Activated naive CD8-positive, alpha-beta T cell treated with anti-CD3 and anti-CD28 coated beads, Interleukin-2, amount 10 ng/mL, durations not matched to agents 7 days and 5 days (primary cell): ENCODE measurements at places on chromosomes 7 and 10.

GRCh38 chr10:118488710-118489497 is 106.5 kb downstream of the PRLHR start:
- no peak for DNase-seq

DNA sequence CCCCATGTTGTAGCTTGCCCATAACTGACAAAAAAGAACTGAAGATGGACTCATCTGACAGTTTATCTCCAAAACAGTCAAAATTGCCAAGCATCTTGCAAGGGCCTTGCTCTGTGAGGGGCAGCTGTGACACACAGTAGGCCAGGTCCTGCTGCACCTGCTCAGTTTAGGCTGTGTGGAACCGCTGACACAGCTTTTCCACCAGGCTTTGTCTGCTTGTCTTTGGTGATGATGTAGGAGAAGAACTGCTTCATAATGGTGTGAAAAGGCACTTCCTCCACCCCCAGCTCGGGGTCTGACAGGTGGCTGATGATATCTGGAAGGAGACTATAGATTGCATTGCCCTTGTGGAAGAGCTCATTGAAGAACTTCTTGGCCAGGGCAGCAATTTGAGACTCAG is 92.6 kb downstream of the NPSR1 start:
- no peak for DNase-seq

GRCh38 chr10:58265249-58265648 is 2.4 kb downstream of the IPMK start:
- no peak for DNase-seq

DNA sequence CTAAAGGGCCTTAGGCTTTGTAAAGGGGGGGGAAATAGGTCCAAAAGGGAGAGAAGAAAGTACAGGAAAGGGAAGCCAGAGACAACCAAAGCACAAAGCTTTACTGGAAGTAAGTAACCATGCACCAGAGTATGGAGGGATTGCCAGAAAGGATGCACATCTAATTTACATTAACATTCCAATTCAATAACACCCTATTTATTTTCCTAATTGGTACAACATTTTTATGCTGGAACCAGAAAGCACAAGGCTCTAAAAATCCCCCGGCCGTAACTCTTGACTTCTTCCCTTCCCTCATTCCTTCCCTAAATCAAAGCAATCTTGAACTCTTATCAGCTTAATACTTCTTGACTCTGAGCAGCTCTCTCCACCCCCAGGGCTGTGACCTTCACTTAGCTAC is 400.0 kb upstream of the CELF2 start:
- DNase-seq, result no peak

GRCh38 chr10:90579602-90580242 is 278.1 kb downstream of the HTR7 start:
- no peak for DNase-seq

DNA sequence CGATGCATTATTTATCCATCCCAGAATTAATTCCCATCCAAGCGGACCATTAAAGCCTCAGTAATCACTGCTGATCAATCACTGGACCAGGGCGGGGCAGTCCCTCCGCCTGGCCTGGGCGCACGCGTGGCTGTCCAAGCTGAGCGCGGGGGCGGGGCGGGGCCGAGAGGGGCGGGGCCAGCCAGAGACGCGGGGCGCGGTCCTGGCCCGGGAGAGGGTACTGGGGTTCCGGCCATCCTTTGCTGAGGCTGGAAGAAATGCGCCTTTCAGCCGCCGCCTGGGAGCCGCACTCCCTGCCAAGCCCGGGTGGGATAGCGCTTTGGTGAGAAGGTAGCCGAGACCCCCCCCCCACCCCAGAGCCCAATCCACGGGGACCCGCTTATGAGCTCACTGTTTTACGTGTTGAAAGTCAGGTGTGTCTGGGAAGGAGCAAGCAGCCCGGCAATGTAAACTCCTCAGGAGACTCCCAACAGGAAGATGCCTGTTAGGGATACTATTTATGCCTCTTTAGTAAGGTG is at the start of gene ARHGAP22:
ARHGAP22 (minus strand) TSS at position 83 of the 518 bp plus-strand sequence. CDS start 277 bp downstream, outside the sequence.
- DNase-seq, result no peak

GRCh38 chr7:90931986-90932916 is 332.0 kb upstream of the FZD1 start:
- no peak for DNase-seq

DNA sequence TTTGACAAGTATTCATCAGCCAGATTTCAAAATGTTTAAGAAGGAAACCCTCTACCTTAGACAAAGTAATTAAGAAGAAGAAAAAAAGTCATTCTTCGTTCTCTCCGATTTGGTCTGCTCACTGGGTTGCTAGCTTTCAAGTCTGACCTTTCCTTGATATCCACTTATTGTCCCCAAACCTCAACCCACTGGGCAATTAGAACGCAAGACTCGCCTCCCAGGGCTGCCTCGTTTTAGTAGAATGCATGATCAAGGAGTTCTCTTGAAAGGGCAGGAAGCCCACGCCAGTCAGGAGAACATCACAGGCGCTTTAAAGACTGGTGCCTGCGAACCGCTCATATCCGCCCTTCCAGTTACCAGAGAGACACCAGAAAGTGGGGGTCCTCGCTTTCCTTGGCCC is 637.7 kb downstream of the PARD3 start:
- DNase-seq, result no peak

DNA sequence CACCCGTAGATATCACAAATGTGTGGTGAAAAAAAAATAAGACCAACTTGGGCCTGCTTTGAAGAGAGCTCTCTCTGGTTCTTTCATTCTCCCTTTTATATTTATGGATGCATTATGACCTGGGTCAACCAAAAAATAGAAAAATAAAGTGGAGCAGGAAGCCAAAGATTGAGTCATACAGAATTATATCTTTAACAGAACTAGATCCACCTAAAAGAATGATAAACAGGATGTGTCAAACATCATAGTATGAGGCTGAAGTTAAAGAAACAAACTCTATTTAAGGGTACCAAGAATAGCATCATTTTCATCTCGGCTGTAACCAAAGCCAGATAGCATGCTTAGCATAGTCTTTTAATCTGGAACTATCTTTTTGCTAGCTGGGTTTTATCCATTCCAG is 28.8 kb upstream of the NMT2 start:
- no peak for DNase-seq

- peak; percentile 52 for DNase-seq
These were observed 85.3 kb upstream of the ANKRD1 start for GRCh38 chr10:91006001-91006751.

DNA sequence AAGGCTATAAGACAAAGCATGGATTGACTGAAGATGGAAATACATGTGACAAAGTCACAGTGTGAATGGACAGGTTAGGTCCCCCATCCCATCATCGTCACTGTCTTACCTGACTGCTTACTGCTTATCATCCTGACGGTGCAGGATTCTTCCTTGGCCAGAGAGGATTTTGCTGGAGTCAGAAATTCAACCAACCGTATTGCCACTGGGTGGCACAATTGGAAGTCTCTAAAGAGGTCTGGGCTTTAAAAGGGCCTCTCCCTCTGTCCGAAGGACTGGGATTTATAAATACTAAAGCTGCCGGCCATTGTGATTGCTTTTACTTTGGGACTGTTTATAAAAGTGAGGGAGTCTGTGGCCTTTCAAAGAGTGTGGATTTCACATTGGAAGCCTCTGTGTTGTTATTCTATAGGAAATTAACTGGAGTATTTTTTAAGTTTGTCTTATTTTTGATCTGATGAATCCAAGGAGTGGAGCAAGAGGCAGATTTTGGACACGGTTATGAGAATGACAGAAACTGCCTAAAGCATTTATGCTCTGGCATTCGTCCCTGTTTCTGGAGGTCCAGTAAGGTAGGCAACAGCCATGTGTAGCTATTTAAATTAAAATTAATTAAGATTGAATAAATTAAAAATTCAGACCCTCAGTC is 113.3 kb upstream of the CREB5 start:
- no peak for DNase-seq

- DNase-seq, result no peak
These were observed 606 bp upstream of the LAMB1 start for GRCh38 chr7:108003599-108003935.
